Pulmonary artery endothelial cell (primary cell): ENCODE measurements at places on chromosomes 2 and 18. TPM values are rescaled to one million over a fixed set of nuclear protein-coding genes. Genes with fewer than 3 reads are reported as not detected.

GRCh38 chr2:188776634-188777033 is 197.5 kb upstream of the COL3A1 start:
- no peak for DNase-seq

- DNase-seq: no peak
Observed at GRCh38 chr2:71166812-71167211, 36.4 kb downstream of the MPHOSPH10 start.

GRCh38 chr2:152348388-152348787 is 13.4 kb downstream of the FMNL2 start:
- DNase-seq: no peak

- DNase-seq: no peak
Observed at GRCh38 chr18:40314199-40314598, 1640.8 kb upstream of the PIK3C3 start.

GRCh38 chr2:76008001-76008702 is 297.4 kb upstream of the GCFC2 start:
- DNase-seq: no peak

DNA sequence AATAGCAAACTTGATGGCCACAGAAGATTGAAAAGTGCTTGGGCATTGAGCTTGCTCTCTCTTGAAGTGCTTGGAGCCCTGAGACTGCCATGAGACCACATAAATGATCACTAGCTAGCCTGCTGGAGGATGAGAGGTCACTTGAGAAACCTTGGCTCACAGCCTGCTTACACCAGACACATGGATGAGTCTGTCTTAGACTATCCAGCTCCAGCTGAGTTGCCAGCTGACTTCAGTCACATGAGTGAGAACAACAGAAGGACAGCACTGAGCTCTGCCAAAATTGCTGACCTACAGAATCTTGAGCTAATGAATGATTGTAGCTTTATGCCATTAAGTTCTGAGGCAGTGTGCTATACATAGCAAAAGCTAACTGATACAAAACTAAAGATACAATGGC is 18.1 kb downstream of the NABP1 start:
- peak; percentile 5 for DNase-seq

- DNase-seq: peak; percentile 5
Observed at GRCh38 chr18:4510711-4511110, 55.6 kb upstream of the DLGAP1 start.

- DNase-seq: no peak
Observed at GRCh38 chr18:508835-509234, 8.3 kb upstream of the COLEC12 start.

GRCh38 chr2:174145827-174146226 is 102.5 kb downstream of the OLA1 start:
- DNase-seq: no peak

DNA sequence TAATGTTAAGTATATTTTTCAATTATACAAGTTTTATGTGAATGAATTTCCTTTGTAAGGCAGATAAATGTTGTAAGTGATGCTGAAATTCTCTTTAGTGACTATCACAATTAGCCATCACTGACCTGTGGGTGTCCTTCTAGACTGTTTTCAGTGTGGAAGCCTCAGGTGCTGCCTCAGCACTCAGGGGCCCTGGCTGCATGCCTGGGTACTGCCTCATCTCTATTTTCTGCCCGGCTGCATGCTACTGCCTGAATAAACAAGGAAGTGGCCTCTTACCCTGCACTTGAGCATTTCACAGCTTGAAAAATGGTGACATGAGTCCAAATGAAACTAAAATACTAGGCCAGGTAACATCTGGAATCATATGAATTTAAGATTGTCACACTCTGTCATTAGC is 787.6 kb upstream of the SALL3 start:
- DNase-seq: no peak

DNA sequence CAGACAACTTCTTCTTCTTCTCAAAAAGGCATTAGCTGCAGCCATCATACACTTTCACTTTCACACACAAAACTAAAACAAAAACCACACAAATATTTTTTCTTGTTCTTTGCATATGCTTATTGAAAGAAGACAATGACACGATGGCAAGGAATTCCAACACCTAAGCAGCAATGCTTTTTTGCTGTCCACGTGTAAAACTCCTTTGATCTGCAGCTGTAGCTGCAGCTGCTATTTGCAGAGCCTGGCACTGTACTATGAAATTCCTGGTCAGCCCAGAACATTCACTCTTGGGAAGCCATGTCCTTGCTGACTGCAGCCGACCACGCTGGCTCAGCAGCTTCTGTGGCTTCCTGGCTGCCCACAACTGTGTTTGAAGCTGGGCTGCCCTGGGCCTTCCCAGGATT is 316.2 kb downstream of the CDH2 start:
- no peak for DNase-seq

- no peak for DNase-seq
Observed at GRCh38 chr18:75139226-75139911, 69.6 kb downstream of the PTGR3 start.

DNA sequence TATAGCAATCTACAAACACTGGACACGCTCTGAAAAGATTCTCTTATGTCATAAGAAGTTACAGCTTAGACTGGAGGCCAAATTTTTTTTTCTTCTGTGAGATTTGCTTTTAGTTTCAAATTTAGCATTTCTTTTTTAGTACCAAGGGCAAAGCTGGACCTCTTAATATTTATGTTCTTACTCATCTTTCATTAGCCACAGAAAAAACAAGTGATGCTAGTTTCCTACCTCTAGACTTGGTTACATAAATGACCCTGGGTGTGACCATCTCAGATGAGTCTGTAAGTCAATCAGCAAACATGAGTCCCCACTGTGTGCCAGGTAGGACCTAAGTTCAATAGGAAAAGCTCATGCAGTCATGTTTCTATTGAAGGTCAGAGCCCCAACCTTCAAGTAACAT is 94.4 kb downstream of the MEP1B start:
- no peak for DNase-seq

DNA sequence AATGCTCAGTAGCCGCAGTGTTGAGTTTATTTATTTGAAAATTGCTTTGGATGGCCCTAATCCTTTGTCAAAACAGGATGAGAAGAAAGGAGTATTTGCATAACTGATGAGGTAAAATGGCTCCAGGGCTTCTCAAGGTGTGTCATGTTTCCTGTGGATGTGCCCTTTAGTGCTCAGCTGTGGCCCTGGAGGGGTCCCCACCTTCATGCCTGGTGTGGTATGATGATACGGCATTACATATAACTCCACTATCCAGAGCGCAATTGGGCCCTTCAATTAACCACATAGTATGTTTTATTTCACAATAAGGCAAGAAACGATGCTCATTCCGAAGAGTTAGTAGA is 39.8 kb upstream of the TMEM178A start:
- DNase-seq: no peak

- no peak for DNase-seq
Observed at GRCh38 chr2:240192661-240193060, 52.2 kb upstream of the OTOS start.

GRCh38 chr2:189181706-189182105 is 2.1 kb upstream of the COL5A2 start:
- no peak for DNase-seq

GRCh38 chr2:200774920-200775319 is 36.8 kb upstream of the BZW1 start:
- DNase-seq: no peak

- DNase-seq: no peak
Observed at GRCh38 chr2:40204268-40204667, 247.6 kb downstream of the SLC8A1 start.

DNA sequence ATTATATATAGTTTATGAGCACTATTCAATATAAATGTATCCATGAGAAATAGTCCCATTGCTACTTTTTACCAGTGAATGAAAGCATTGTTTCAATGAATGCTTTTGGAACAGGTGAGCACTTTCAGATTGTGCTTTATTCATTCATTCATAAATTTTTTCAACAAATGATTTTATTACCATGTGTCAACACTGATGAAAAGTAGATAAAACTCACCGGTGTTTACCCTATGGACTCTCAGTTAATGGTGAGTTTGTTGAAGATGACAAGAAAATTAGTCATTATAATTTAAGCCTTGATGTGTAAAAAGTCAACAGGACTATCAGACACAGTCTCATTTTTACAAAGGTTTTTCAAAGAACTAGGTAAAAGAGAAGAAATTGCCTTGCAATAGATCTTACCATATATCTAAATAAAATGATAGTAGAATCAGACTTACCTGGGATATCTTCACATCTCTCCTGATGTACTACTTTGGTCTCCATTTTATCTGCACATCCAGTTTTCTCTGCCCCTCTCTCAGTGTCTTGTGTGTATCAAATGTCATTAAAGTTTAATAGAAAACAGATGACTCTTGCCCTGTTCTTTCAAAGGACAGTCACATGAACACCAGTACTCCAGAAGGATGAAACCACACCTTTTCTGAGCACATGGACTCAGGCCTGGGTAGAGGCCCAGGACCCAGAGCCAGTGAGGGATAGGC is 325.3 kb upstream of the RND3 start:
- DNase-seq: no peak

DNA sequence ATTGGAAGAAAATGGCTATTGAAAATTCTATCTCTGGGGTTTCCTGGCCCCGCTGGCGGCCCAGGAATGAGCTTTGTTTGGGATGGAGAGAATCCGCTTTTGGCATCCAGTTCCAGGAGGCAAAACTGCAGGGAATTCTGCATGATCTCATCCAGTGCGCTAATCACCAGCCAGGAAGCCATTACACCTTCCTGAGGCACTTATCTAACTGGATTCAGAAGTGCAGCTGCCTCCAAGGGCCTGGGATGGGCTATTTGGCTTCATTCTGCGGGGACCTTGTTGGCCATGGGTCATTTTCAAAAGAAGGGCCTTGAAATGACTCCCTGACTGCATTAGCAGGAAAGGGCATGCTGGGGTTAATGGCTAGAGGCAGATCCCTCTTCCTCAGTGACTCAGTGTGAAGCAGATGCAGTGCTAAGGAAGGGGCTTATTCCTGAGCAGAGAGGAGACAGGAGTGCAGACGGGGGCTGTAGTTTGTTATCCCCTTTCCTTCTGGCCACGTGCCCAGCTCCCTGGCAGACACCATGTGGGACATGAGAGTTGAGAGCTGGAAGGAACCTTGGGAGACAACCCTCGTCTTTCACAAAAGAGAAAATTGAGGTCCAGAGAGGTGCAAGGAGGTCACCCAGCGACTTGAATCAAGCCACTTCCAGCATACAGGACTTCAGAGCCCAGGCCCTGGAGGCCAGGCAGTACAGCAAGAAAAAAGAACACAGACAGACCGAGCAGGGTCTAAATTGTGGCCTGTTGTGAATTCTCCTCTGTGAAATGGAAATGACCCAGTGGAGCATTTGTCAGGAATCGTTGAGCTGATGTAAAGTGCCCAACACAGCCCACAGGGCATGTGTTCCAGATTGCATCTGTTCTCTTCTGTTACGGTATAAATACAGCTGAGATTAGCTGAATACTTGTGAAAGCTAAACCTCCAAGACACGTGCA is 161.8 kb downstream of the PRKCE start:
- peak; percentile 92 for DNase-seq

- DNase-seq: no peak
Observed at GRCh38 chr18:45386041-45386655, 229.1 kb upstream of the SLC14A2 start.

GRCh38 chr2:206086716-206087350 is 859 bp upstream of the INO80D start:
- no peak for DNase-seq

GRCh38 chr2:45885171-45885621 is 233.7 kb downstream of the PRKCE start:
- DNase-seq: no peak

DNA sequence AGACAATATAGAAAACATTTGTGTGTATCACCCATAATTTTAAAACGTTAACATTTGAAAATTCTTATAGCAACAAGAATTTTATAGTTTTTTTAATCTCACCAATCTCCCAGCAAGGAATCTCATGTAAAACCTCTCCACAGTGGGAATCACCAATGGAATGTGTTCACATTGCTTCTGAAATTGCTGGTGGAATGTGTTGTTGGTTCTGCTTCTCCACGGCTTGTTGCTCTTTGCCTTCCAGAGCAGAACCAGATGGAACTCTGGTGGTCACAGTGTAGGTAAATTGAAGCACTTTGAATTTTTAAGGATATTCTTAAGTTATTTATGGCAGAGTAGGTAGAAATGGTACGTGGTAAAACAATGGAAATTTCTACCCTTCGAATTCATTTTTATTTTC is 35.1 kb downstream of the DCAF17 start:
- DNase-seq: no peak

GRCh38 chr2:70596293-70596692 is 42.7 kb upstream of the TGFA start:
- DNase-seq: no peak

DNA sequence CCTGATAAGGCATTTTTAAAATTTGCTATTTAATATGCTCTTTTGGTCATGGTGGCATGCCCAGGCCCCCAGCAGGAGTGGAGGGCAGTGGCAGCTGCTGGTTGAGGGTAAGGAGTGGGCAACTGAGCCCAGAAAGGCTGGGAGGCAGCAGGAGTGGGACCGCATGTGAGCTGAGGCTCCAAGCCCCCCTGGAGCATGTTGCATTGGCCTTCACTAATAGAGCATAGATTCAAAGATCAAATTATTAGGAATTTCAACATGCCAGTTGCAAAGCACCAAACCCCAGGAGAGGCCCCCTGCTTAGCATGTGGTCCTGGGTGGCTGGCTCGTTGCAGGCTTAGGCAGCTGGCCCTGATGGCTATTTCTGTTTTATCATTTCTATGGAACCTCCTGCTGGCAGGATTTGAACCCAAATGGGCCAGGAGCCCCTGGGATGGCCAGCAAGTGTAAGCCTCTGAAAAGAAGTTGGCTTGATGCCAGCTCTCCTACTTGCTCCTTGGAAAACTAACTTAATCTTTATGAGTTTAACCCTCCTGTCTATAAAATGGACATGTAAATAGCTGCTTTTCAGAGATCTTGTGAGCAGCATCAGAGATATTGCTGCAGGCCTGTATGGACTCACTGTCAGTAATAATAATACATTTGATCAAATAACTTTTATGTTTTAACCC is 42.1 kb upstream of the TMEM131 start:
- no peak for DNase-seq

DNA sequence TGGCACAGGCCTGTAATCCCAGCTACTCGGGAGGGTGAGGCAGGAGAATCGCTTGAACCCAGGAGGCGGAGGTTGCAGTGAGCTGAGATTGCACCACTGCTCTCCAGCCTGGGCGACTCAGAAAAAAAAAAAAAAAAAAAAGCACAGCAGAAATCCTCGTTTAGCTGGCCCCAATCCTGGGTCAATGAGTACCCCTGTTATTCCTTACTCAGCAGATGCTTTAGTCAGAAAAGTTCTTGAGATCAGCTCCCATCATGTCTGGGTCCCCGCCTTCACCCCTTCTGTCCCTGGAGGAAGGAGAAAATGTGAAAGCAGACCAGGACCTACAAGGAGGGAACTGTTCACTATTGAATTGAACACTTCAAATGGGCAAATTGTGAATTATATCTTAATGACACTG is 16.4 kb upstream of the KCNG3 start:
- DNase-seq: no peak

The ZSCAN30 gene
- 11.3 and 11.9 TPM in 2 replicates for total RNA-seq

The RMC1 gene
- 22.6 and 30.1 TPM in 2 replicates for total RNA-seq

The SLC35G4 gene
- total RNA-seq: not detected in 2 replicates

The SOWAHC gene
- 2.6 and 6.4 TPM in 2 replicates for total RNA-seq

The MOGAT1 gene
- not detected in 2 replicates for total RNA-seq

The IRS1 gene
- total RNA-seq: 0.07 TPM in 2 replicates

The ASXL3 gene
- 0.07 and 0.18 TPM in 2 replicates for total RNA-seq

The CIB4 gene
- total RNA-seq: not detected in 2 replicates

The APCDD1 gene
- 0.04 and 0.20 TPM in 2 replicates for total RNA-seq

The COL3A1 gene
- 0.92 and 7.3 TPM in 2 replicates for total RNA-seq

The PPP1R1C gene
- total RNA-seq: 0.07 TPM in 1 of 2 replicates, not detected in the other

The STON1 gene
- 7.3 and 10.5 TPM in 2 replicates for total RNA-seq

The UCN gene
- total RNA-seq: 0.20 and 0.39 TPM in 2 replicates
